ENCODE measurements at places on chromosomes 12 and 14.

DNA sequence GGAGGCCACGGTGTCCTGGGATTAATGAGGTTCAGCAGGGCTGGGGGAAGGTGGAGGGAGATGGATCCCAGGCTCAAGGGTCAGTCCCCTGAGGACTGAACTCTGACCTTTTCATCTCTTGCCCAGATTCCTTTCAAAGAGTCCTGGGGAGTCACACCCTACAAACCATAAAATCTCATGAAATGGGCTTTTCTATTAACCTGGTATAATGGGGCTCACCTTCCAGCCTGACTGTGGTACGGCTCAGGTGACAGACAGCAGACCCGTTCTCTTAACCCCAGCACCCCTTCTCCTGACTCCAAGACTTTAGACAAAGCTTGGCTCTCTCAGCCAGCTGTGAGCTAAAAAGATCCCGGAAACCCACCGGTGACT, 268.2 kb downstream of the ADGRD1 start:
- no peak for DNase-seq

DNA sequence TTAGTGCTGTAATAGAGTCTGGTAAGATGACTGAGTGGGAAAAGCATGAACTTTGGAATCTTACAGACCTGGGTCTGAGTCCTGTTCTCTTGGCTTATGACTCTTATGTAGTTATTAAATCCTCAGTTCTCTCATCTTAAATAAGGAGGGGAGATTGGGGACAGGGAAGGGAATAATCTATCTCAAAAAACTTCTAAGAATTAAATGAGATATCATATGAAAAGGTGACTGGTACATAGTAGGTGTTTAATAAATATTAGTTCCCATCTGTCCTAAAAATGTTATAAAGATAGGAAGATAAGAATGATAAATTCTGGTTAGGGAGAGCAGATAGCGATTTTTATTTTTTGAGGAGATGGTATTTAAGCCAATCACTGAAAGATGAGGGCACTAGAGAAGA, 119.1 kb downstream of the INSM2 start:
- DNase-seq = no peak

DNA sequence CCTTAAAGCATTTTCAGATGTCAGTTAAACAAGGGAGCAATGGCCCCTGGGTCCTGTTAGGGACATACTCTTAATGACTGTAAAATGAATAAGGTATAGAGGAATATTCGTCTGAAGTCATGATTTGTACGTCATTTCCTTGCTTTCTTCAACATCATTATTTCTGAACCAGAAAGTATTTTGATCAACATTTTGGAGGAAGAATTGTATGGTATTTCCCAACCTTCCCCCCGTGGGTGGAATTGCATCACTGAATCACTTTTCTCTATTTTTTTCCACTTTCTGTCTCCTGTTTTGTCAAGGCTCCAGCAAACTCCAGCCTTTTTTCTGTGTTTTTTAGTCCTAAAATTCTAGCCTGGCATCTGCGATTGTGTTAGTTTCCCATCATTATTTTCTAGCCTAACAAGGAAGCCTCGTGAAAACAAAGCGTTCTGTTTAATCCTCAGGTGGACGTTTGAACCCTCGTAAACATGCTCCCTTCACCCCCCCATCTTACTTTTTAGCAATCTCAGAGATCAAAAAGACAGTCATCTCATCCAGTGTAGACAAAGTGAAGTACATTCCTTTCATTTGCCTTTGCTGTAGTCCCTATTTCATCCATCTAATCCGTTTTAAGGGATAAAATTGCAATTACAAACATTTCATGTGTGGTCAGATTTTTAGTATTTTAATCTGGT, 62.3 kb downstream of the ETV6 start:
- no peak for DNase-seq

DNA sequence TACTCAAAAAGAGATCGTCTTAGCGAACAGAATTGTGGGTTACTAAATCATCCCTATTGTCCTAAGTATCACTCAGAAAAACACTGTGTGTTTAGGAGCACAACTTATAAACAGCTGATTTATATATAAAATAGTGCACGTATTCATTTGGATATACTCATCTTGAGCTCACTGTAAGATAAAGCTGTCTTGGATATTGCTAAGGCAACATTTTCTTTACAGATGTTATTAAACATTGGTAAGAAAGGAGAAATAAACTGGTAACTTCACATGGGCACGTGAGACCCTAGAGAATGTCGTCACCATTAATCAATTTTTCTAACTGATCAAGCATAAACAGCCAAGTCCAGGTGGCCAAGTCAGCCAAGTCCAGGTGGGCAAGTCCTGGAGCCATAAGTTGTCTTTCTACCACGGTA, 1.7 kb downstream of the PAWR start:
- no peak for DNase-seq

GRCh38 chr12:49550693-49551252, 11.9 kb downstream of the KCNH3 start:
- no peak for DNase-seq

DNA sequence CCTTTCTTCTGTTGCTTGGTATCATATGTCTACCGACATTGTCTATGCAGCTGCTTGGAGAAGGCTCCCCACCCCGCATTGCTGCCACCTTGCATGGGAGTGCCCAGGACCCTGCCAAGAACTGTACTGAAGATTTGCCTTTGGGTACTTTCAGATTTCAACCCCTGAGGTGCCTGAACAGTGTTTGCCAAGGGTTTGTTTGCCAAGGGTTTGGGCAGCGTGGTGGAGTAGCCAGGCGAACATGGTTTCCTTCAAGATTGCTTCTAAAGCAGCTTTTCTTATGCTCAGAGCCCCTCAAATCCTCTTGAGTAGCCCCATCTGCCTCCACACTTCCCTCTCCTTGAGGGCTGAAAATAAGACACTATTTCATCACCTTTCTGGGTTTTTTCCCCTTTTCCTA, 25.3 kb upstream of the CRY1 start:
- no peak for DNase-seq

Measured in T-helper 1 cell (primary cell).